ENCODE measurements at places on chromosomes 7 and 10.

GRCh38 chr7:142299237-142299781, 41.5 kb upstream of the PRSS58 start:
- DNase-seq, result no peak

DNA sequence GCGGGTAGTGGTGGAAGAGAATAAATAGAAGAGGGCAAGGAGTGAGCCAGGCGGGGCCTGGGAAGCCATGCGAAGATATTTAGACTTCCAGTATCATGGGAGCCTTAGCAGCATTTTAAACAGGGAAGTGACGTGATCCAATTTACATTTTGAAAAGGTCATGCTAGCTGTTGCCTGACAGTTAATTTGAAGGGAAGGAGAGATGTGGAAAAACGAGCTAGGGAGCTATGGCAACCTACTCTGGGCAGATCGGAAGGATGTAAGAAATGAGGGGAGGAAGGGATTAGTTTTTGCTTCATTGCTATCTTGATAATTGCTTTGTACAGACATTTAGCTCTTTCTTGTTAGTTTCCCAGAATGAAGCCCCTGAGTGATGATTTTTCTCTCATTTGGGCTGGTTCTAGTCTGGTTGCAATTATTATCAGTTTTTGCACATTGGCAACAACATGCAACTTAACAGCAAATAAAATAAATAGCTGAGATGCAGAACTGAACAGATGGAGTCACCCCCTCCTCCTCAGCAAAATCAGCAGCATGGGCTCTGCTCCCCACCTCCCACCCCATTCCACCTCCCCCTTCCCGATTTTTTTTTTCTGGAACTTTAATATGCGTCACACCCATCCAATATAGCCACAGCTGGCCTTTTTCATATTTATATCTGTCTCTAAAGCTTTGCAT, 13.0 kb upstream of the CALU start:
- DNase-seq, result no peak

GRCh38 chr7:26399736-26400135, 108.1 kb downstream of the SNX10 start:
- no peak for DNase-seq

DNA sequence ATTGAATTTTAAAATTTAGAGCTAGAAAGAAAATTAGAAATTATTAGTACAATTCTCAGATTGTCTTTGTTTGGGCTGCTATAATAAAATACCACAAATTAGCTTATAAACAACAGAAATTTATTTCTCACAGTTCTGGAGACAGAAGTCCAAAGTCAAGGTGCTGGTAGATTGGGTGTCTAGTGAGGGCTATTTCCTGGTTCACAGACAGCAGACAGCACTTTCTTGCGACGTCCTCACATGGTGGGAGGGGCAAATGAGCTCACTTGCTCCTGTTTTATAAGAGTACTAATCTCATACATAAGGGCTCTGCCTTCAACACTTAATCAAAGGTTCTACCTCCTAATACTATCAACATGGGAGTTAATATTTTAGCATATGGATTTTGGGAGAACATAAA, 134.1 kb downstream of the MDFIC start:
- no peak for DNase-seq

DNA sequence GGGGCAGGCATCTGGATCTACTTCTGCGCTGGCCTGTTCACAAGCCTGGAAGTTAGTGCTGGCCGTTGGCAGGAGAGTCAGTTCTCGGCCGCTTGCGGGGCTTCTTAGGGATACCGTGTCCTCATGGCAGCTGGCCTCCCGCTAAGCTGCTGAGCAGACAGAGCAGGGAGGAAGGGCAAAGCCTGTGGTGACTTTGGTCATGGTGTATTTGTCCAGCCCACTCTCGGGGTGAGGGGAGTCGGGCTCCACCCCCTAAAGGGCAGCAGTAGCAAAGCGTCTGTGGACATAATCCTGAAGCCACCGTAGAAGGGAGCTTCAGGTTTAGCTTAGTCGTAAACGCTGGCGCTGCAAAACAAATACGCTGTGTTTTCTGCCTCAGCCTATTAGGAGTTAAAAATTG, 12.2 kb downstream of the UBE3C start:
- peak; percentile 10 for DNase-seq

DNA sequence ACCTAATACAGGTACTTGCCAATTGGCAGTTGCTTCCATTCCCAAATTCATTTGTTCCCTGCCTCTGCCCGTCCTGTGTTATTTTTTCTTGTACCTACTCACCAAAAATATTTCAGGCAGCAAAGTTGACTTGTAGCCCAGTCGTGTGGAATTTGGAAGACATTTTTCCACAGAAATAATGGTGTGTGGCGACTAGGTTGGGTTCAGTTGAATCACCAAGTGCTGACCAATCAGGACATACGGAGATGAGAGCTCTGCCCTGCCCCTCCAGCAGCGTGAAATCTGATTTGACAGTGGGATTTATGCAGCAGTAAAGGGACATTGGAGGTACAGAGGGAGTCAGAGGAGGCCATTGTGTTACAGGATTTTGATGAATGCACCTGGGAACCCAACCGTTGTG, 216.9 kb downstream of the CCDC3 start:
- DNase-seq, result no peak

DNA sequence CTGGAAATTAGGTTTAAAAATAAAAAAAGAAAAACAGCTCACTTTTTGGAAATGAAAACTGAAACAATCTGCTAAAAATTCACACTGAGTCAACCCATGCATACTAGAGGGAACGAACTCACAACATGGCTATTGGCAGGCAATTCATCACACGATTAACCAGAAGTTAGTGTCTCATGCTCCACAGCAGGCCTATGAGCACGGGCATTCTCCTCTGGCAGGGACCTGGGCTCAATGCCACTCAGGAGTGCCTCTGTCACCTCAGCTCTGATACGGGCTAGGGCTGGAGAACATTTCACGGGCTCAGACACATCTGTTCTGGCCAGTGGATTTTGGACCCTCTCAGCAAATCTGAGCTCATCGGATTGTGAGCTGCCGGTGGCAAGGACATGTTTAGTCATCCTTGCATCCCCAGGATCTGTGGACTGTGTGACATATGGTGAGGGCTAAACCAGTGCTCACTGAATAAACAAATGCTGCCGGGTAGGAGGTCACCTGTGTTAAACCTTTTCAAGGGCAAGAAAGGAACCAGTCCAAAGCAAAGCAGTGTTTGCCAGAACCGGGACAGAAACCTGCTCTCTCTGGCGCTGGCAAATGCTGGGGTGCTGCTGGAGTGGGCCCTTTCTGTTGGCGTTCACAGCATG, 40.1 kb downstream of the POLR3A start:
- DNase-seq, result no peak

DNA sequence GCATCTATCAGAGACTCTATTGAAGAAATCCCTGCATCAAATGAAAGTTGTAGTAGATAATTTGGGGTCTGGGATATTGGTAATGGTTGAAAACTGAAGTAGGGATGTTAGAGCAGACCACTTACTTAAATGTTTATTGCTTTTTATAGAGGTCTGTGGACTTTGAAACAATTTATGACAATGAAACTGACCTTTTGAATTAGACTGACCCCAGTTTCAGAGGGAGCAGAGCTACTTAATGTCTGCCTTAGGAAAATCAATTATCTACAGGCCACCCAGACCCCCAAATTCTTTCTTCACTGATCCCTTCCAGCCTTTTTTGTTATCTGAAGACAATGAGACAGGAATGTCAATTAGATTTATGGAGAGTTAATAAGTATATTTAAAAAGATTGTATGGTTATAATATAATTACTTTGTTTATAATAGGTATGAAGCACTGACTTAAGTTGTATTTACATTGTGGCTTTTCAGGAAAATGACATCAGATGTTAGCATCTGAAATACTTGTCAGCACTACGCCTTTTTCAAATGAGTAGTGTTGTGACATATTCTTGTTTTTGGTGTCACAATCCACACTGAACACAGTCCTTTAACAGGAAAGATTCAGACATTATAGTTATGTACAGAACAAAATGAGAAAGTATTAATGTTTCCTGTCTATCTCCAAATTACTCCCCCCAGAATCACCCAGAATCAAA, 13.9 kb downstream of the MGAM2 start:
- no peak for DNase-seq

- no peak for DNase-seq
Measured at GRCh38 chr10:103666087-103666761, 172.7 kb downstream of the NEURL1 start.

DNA sequence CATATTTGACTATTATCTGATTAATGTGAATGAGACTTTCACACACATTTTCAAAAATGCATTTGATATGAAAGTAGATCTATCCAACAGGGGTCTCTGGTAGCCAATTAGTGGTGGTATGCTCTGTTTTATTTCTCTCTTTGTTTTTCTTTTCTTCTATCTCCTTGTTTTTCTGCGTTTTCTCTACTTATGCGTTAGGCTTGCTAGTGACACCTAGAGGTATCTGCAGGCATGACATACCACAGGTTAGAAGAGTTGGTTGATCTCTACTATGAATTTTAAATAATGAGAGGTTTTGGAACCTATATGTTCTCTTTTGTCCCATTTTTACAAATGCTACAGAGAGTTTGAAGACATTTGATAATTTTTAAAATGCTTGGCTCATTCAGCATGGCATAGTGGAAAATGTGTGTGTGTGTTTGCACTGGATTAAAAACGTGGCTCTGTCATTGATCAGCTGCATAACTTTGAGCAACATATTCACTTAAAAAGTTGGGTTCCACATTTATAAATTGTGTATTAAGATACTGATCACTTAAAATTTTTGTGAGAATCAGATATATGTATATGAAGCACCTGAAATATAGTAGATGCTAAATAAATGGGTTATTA, 28.1 kb upstream of the PLXDC2 start:
- no peak for DNase-seq

DNA sequence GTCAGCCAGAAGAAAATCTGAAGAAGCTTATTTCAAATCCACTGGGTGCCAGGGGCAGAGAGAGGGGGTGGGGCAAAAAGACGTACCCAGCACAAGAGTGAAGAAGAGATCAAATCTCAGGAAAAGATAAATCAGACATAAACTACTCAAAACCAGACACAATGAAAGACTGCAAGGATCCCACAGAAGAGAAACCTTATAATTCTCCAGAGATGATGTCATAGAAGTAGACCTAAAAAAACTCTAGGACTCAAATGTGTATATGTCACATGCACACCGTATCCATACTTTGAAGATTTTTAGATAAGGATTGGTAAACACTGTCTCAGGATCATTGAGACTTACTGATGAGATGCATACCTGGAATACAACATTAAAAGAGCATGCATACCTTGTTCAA, 98.5 kb upstream of the PIK3CG start:
- DNase-seq, result no peak

DNA sequence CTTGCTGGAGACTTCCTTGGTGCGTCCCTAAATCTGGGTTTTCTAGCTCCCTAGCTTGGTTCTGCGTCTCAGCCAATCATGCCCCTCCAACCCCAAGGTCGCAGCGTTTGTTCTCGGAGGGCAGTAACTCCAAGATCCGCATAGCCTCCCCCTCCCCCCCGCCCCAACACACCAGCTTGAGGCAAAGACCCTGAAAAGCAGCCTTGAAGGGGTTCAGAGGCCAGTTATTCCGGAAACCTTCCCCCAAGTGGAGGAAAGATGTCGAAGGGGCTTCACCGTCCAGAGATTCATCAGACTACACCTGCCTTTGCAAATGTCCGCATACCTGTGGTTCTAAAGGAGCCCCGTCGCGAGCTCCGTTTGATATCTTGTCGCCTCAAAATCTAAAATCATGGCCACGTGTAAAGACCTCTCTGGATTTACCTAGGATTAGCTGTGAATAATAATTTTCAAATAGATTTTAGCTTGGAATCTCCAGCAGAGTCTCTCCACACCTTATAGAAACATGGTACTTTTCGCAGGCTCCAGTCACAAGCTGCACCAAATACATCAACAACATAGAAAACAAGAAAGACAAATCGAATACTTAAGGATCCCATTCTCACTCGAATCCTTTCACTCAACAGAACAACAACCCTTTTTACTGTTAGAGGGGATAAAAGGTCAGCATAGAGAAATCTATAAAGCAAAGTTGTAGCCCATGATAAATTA, 7.9 kb downstream of the DLX6 start:
- no peak for DNase-seq

DNA sequence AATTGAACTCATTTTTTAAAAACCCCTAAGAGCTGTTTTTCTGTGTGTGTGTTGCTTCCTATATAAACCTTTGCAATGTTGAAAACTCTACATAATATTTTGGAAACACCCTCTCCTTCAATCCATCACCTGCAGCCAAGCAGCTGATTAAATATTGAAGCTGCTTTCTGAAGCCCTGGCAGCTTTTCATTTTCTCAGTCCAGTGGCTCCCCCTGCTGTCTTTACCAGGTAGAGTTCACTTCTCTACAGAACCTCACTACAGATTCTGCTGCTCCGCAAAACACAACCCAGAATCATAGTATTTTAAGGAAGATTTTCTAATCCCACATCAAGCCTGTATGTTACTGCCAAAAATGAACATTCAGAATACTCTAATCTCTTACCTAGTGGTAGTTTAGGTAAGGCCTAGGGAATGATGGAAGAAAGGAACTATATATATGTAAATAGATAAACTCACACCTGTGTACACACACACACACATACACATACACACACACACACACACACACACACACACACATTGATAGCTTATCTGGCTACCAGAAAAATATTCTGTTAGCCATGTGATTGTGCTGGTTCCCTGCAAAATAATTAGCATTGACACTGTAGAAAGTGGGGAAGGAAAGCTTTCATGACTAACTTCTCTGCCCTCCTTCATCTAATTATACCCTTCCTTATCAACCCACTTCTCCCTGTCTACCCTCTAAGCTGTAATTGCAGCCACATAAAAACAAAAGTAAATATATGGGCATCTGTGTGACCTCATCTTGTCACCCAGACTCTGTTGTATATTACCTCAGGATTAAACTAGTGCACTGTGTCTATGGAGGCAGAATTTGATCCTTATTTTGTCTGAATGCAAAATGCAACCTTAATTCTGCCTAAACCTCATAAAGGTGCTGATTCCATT, 229.5 kb upstream of the FZD1 start:
- peak; percentile 21 for DNase-seq

DNA sequence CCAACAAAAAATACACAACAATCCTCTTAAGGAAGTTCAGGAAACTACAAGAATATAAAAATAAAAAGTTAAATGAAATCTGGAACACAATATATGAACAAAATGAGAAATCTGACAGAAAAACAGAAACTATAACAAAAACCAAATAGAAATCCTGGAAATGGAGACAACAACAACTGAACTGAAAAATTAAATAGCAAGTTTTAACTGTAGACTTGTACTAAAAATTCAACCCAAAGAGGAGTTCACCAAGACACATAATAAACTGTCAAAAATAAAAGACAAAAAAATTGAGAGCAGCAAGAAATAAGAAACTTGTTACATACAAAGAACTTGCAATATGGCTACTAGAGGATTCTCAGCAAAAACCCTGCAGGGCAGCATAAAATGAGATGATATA, 45.1 kb downstream of the HBP1 start:
- DNase-seq, result no peak
